ENCODE measurements at places on chromosomes 2 and 18. TPM values are rescaled to one million over a fixed set of nuclear protein-coding genes. Genes with fewer than 3 reads are reported as not detected.

DNA sequence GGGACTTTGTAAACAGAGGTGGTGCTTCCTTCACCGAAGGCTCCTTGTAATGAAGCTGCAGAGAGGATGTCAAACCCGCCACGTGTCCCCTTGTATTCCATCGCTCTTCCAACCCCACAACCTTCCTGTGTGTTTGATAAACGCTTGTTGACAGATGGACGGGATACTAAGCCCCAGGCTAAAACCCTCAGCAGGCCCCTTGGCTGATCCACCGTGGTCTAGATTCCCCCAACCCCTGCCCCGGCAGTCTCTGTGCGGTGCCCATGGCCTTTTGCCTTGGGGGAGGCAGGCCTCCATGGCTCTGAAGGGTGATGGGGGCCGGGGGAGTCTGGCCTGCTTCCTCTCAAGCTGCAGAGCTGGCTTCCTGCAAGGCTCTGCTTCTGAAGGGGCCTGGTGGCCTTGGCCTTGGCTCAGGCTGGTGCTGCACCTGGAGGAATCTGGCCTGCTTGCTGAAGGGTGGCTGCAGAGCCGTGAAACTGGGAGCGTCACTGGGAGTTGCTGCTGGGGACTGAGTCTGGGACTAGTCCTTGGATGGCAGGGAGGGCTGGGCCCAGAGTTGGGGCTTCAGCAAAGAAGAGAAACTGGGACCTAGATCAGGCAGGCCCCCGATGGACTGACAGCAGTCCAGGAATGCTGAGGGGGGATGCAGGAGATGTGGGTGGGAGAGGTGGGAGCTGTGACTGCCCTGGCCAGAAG is 9.6 kb upstream of the NTSR2 start:
- no peak for DNase-seq

DNA sequence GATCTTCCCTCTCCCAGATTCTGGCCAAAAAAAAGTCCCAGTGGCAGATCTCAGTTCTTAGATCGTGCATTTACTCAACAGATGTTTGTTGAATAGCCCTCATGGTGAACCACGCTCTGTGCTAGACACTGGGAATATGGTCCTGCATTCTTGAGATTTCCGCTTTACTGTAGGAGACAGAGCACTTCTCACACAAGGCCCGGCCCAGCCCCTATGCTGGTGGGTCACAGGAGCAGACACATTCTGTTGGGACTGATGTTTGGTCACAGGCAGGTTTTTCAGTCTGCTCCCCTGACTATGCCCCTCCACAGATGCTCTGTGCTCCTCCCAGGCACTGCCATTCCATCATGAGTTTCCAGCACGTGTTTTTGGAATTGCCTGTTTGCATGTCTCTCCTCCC is 110.9 kb downstream of the RAPGEF4 start:
- no peak for DNase-seq

DNA sequence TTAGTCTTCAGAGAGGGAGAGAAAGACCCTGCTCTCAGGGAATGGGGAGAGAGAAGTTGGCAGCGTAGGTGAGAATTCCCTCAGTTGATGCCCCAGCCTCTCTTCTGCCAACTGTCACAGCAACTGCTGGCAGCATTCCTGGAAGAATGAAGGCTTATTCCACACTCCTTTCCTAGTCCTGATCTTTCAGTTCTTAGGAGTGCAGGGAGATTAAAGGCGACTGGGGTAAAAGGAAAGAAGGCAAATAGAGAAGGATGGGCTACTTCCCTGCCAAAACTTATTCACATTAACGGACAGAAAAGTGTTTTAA is 65.9 kb upstream of the ACAA2 start:
- DNase-seq: no peak

CASP10 gene
- total RNA-seq: 7.9 TPM

TFPI gene
- total RNA-seq: 74.7 TPM

LCT gene
- not detected for total RNA-seq

SLC16A14 gene
- total RNA-seq: 0.81 TPM
